Caudate nucleus (tissue), 63 donors: ENCODE measurements at places on chromosomes 7 and 10.

DNA sequence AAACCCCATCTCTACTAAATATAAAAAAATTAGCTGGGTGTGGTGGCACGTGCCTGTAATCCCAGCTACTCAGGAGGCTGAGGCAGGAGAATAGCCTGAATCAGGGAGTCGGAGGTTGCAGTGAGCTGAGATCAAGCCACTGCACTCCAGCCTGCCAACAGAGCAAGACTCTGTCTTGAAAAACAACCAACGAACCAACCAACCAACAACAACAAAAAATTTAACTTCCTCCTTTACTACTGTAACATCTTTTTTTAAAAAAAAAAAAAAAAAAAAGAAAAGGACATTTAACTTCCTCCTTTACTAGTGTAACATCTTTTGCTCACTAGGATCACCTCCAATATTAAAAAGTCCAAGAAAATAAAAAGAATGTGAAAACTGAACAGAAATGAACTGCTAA is 92.3 kb upstream of the TMEM168 start:
- no peak for DNase-seq

- DNase-seq: no peak
These were observed 144.2 kb downstream of the BMS1 start for GRCh38 chr10:42926843-42927242.

DNA sequence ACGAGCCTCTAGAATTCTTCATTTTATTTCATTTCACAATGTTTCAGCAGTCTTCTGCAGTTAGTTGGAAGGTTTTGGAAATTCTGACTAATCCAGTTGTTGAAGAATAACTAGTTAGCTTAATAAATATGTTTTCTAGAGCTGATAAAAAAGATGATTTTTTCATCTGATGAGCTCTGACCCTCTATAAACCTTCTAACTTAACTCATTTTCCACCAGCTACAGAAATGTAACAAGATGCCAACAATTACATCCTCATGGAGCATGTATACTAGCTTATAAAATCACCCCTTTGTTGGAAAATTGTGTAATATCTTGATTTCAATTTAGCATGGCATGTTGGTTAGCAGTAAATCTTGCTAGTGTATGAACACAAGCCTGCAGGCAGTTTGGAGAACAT is 33.1 kb downstream of the KAT6B start:
- DNase-seq: no peak

DNA sequence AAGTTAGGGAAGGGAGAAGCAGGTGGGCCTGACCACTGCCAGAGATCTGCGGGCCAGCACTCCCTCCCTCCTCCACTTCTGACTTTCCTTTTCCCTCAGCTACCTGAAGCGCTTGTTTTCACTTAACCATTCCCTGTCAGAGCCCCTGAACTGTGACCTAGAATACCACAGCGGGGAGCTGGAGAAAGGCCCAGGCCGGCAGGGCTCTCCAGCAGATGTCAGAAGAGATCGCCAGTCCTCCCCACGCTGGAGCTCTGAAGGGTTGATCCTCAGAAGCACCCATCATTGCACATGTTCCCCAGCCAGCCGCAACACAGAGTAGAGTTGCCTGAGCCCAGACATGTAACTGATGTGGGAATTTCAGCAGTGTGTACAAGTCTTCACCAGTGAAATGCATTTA is 44.4 kb upstream of the GAD2 start:
- no peak for DNase-seq

- no peak for DNase-seq
These were observed 84.3 kb upstream of the SP8 start for GRCh38 chr7:20870977-20871376.

GRCh38 chr7:36507475-36508440 is 118.1 kb downstream of the ANLN start:
- no peak for DNase-seq

- DNase-seq: no peak
These were observed 145.6 kb upstream of the ZNF32 start for GRCh38 chr10:43794181-43794815.

- no peak for DNase-seq
These were observed 4.3 kb upstream of the NOS3 start for GRCh38 chr7:150986556-150986955.

GRCh38 chr7:47331179-47331565 is 250.7 kb downstream of the TNS3 start:
- no peak for DNase-seq

- no peak for DNase-seq
These were observed 2.0 kb downstream of the EN2 start for GRCh38 chr7:155459700-155460461.

- no peak for DNase-seq
These were observed 8.3 kb downstream of the ZNF853 start for GRCh38 chr7:6623589-6624245.

GRCh38 chr10:103819493-103819892 is 35.9 kb downstream of the SH3PXD2A start:
- no peak for DNase-seq

DNA sequence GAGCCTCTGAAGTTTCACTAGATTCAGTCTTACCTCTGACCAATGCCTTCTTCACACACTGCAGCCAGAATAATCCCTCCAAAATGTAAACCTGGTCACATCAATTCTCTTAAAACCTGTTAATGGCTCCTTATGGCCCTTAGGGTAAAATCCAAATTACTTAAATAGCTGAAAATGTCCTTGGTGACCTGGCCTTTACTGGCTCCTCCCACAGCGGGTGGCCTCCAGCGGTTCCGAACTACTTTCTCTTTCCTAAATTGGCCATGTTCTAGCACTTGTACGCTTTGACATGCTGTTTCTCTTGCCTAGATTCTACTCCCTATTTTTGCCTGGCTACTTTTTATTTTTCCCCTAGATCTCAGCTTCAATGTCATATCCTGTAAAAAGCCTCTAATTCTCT is 36.1 kb downstream of the AGK start:
- DNase-seq: no peak

DNA sequence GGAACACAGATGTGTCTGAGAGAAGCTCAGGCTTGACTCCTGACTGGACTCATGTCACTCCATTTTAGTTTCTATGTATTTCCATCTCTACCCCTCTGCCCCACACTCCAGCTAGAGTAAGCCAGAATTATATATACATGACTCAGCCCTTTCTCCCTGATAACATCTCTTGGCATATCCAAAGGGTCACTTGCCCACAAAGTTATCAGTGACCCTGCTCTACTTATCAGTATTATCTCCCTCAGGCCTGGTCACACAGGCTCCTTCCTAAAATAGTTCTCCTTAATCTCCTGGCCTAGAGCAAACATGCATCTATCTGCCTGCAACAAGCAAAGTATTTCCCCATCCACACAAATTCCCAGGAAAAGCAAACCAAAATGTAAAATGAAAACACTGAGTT is 598.3 kb downstream of the SUGCT start:
- no peak for DNase-seq

DNA sequence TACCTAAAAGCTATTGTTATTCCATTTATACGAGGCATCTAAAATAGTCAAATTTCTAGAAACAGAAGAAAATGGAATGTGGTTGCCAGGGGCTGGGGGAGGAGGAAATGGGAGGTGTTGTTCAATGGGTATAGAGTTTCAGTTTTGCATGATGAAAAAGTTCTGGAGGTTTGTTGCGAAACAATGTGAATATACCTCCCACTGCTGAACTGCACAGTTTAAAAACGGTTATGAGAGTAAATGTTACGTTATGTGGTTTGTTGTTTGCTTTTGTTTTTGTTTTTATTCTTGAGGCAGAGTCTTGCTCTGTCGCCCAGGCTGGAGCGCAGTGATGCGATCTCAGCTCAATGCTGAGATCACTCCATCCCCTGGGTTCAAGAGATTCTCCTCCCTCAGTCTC is 64.9 kb upstream of the NRBF2 start:
- DNase-seq: no peak

DNA sequence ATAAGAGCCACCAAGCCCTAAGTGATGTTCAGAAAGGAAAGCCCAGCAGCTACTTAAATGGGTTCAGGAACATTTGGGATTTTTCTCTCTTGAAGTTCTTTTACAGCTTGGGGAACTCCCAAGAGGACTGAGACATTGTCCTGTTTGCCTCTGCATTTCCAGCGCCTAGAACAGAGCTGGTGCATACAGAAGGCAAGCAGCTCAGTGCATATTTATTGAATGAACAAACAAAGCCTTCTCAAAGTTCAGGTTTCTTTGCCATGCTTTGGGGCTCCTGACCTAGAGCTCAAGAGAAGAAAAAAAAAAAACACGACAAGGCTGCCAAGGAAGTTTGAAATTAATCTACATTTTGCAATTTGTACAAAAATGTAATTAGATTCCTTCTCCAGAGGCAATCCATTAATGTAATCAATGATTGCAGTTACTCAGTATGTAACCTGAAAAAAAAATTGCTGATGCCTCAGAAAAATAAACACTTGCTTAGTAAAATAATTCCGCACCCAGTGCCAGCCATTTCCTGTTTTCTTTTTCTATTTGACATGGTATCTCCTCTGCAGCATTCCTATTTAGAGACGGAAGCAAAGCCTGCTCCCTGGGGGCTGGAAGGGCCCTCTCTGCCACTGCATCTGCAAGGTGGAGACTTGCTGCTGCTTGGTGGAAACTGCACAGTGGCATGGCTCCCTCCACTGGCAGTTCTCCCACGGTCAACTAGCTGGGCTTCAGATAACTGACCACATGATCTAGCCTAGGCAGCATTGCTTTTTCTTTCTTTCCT is 157.3 kb downstream of the TMEM178B start:
- no peak for DNase-seq

DNA sequence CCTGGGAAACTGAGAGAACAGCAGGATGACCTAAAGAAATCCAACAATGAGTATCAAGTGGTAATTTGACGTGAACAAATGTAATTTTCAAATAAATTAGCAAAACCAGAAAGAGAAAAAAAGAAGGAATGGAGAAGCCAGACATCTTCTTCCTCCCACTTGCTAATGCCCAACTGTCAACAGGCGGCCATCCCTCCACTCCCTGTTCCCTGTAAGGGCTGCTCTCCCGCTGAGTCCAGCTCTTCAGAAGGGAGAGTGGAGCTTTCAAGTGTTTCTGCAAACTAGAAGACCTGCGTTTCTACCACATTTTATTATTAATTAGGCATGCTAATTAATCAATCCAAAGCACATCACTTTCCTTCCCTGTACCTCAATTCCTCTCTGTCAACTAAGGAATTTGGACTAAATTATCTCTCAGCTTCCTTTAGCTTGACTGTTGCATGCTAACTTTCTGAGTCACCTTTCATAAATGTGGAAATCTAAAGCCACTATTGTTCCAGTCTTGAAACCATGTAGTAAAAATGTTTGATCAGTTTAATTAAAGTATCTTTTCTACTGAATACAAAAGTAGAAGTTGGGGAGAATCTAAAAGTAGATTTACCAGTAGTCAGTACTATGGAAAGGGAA is 48.4 kb upstream of the CUL1 start:
- no peak for DNase-seq

DNA sequence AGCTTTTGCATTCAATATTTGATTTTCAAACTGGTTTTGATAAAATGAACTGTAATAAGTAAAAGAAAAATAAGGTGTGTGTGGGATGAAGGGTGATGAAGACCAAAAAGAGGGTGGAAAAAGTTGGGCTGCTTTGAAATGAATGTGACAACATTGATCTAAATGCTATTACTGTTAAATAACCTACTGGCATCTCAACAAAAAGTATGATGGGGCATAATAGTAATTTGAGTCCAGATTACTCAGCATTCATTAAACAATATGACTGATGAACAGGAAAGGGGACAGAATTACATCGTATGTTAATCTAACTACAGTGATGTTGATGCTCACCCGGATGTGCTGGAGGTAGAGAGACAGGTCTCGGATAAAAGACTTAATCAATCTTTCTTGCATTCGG is 112.2 kb downstream of the ABCC2 start:
- no peak for DNase-seq

DNA sequence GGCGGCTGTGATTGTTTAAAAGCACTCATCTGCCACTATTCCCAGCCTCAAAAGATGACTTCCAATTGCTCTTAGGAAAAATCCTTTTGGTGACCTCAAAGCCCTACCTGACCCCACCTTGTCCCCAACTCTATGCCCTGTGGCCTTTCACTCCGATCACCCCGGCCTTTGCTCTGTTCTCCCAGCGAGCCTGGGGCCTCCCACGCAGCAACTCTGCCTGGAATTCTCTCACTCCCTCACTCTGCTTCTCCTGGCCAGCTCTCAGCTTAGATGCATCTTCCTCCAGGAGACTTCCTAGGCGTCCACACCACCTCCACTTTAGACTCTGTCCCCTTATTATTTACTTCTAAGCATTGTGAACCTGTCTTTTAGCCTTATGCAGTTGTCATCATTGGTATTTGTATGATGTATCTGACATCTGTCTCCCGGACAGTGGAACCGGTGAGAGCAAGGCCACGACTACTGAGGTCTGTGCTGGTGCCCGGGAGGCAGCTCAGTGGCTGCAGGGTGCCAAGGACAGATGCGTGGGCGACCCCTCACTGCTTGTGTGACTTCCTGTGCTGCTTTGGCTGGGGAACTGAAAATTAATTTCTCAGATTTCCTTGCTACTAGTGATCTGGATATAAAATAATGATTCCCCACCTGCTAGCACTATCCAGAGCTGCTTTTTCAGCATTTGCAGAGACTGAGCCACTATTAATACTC is 63.0 kb downstream of the PIP4K2A start:
- no peak for DNase-seq

GRCh38 chr10:114479836-114480235 is 75.5 kb upstream of the AFAP1L2 start:
- DNase-seq: no peak

- DNase-seq: no peak
These were observed 195.3 kb downstream of the DIP2C start for GRCh38 chr10:494149-494542.

- no peak for DNase-seq
These were observed 57.8 kb downstream of the OR13A1 start for GRCh38 chr10:45257600-45257999.

GRCh38 chr7:158567153-158567603 is 20.4 kb downstream of the PTPRN2 start:
- DNase-seq: no peak

- DNase-seq: no peak
These were observed 54.5 kb upstream of the LBX1 start for GRCh38 chr10:101283762-101284100.

- DNase-seq: no peak
These were observed 69.4 kb upstream of the SHH start for GRCh38 chr7:155881471-155882350.

DNA sequence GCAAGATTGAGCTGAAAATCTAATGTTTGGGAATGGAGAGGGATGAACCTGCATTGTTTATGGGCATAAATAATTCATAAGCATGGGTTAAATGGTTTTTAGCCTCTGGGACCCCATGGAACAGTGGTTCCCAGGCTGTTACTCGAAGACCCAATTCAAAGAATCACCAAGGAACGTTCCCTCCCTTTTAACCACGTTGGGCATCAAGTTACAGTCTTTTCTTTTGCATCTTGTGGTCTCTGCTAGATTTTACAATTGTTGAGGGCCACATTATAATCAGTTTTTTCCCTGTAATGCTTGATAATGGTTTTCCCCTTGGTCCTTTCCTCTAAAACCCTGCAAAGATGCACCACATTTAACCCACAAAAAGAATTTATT is 2.5 kb downstream of the CALN1 start:
- no peak for DNase-seq

DNA sequence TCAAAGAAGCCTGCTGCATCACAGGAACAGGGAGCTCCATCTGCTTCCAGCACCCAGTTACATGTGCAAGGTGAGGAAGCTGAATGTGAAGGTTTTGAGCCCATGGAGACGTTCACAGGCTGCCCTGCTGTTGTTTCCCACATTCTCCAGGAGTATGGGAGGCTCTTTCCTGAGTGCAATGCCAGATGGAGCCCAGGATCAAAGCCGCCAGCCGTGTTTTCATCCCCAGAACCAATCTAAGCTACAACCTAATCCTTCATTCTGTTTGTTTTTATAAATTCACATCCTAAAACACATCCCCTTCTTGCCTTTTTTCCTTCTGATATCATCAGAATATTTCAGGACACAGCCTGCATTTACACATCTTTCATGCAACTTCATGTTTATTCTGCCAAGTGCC is 98.9 kb upstream of the PRR15 start:
- DNase-seq: no peak
